Ascending aorta (tissue), 2 donors: ENCODE measurements at places on chromosomes 5 and 9. TPM values are rescaled to one million over a fixed set of nuclear protein-coding genes. Genes with fewer than 3 reads are reported as not detected.

Gene GPR150
- total RNA-seq, result 9.6 TPM

Gene MUSK
- not detected for total RNA-seq

Gene ROR2
- total RNA-seq, result 0.32 TPM

Gene EGFLAM
- 4.2 TPM for total RNA-seq

Gene ECPAS
- total RNA-seq, result 32.6 TPM

Gene GCNT1
- 0.21 TPM for total RNA-seq

Gene AIF1L
- 30.5 TPM for total RNA-seq

Gene ATP10B
- total RNA-seq, result 0.43 TPM

Gene GARIN3
- not detected for total RNA-seq
